ENCODE measurements at places on chromosomes 16 and 17. TPM values are rescaled to one million over a fixed set of nuclear protein-coding genes. Genes with fewer than 3 reads are reported as not detected.

- no peak for DNase-seq
Measured at GRCh38 chr16:86033971-86034370, 135.0 kb downstream of the IRF8 start.

DNA sequence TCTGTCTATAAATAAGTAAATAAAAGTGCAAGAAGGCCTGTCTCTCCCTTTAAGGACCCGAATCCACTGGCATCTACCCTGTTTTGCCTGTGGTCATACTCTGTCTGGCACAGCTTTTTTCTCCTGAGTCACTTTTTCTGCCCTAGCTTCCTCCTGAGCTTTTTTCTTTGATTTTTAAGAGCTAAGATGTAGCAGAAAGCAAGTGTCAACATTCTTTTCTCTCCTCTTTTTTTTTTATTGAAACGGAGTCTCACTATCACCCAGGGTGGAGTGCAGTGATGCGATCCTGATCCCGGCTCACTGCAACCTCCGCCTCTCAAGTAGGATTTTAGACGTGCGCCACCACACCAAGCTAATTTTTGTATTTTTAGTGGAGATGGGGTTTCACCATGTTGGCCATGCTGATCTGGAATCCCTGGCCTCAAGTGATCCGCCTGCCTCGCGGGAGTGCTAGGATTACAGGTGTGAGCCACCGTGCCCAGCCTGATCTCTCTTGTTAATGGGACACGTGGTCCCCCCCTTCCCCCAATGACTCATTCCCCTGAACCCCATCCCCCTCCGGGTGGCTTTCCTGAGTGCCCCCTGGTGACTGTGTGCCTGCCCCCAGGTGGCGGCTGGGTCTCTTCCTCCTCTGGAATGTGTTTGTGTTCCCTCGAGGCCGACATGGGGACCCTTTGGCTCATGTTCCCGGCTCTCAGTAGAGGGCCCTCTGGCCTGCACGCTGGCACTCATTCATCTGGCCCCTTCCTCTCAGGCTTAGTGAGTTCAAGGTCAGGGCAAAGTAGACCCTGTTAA lies 14.2 kb downstream of the C16orf90 start:
- no peak for DNase-seq

- DNase-seq, result no peak
Measured at GRCh38 chr16:79412783-79413225, 187.7 kb downstream of the MAF start.

DNA sequence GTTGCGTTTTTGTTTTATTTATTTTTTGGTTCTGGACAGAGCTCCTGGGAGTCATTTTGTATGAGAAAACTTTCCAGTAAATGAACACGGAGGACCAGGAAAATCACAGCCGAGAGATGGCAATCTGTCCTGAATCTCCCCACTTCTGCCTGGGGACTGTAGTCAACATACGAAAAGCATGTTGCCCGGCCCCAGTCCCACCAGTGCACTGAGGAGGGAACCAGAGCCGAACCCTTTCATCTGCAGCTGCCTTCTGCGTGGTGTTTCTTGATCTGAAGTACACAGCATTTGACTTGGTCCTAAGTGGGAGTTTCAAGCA lies 18.9 kb downstream of the SNX11 start:
- DNase-seq, result no peak

DNA sequence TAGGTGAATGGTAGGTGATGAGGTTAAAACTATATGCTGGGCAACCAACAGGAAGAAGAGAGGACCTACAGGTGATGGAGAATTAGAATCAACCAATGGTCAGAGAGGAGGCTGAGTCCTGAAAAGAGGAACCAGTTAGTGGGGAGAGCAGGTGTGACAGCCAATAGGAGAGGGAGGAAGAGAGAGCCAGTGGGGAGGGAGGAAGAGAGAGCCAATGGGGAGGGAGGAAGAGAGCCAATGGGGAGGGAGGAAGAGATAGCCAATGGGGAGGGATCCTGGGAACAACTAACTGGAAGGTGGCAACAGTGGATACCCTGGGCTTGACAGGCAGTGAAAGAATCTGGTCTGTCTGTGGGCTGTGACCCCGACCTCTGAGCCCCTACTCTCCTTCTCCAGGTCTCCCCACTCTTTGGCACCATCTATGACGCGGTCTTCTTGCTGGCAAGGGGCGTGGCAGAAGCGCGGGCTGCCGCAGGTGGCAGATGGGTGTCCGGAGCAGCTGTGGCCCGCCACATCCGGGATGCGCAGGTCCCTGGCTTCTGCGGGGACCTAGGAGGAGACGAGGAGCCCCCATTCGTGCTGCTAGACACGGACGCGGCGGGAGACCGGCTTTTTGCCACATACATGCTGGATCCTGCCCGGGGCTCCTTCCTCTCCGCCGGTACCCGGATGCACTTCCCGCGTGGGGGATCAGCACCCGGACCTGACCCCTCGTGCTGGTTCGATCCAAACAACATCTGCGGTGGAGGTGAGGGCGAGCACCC lies 3.7 kb downstream of the GUCY2D start:
- DNase-seq, result no peak

DNA sequence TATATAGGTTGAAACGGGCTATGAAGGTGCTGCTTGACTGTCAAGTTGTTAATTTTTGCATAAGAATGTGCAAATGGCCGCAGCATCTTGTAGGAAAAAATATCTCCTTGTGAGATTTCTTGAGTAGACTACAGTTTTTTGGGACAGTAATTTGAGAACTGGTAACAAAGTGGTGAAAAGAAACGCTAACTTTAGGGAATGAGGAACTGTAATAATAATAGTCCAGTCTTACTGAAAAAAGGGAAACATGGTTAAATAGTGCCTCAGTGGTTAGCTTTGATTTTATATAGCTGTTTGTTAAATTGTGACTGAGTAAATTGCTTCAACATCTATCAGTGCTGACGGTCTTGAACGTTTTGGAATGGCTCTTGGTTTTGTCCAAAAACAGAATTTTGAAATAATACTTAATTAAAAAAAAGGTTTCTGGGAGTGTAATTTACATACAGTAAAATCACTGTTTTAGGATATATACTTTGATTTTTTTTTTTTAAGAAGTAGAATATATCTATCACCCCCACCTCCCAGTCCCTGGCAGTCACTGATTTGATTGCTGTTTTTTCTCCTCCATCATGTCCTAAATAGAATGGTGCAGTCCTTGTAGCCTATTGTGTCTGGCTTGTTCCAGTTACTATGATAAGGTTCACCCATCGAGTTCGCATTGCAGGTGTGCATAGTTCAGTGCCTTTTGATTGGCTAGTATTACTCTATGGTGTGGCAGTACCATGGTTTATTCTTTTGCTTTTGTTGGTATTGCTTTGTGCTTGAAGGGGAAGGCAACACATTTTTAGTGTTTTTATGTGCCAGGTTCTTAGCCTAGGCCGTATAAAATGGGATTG lies 2.8 kb downstream of the HAPSTR1 start:
- no peak for DNase-seq

- no peak for DNase-seq
Measured at GRCh38 chr17:73227944-73228343, 33.7 kb downstream of the CPSF4L start.

GRCh38 chr16:11402745-11403533 lies 57.7 kb downstream of the RMI2 start:
- DNase-seq, result no peak

HAP1 gene
- not detected for total RNA-seq

ABCA9 gene
- 26.2 TPM for total RNA-seq

GSG1L gene
- not detected for total RNA-seq

ERBB2 gene
- total RNA-seq, result 64.2 TPM

All from heart right ventricle (tissue), 16 donors.